ENCODE measurements at places on chromosomes 4 and X. TPM values are rescaled to one million over a fixed set of nuclear protein-coding genes. Genes with fewer than 3 reads are reported as not detected.

DNA sequence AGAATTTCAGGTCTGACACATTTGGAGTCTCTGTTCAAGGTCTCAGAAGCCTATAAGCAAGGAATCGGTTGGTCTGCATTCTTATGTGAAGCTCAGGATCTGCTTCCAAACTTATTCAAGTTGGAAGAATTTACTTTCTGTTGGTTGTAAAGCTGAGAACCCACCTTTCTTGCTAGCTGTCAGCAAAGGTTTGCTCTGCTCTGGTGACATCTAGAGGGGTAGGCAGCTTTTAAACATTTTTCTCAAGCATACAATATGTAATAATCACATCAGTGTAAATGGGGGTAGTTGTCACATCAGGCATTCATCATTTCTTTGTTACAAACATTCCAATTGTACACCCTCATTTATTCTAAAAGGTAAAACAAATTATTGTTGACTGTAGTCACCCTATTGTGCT is 935.2 kb downstream of the TRAM1L1 start:
- no peak for DNase-seq

DNA sequence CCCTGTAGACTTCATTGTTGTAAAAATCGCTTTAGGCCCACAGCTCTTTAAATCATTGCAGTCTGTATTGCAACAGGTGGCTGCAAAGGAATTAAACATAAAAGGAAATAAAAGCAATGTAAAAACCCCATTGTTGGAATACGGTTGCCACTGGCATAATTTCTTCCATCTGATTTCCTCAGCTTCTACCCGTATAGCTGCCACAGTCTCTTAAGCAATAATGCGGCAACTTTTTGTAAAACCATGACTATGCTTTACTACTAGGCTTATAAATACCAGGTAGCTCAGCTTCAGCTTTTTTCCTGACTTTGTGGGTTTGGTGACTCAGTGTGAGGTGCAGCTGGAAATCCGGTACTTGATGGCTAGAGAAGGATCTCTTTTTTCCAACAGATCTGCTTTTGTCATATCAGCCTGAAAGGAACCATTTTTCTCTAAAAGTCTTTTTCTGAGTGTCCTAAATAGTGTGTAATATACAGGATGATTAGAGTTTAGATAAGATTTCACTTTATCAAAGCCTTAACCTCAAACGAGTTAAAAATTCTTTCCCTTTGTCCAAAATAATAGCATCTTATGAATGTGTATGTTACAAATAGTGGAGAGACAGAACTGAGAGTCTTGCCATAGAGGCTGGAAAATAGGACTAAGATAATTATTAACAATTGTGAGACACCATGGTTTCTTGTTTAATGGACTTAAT is 268.0 kb downstream of the ADGRL3 start:
- DNase-seq = no peak

SSX2B gene
- not detected for total RNA-seq

HSFX2 gene
- 0.64 TPM for total RNA-seq

FOXR2 gene
- total RNA-seq = not detected

KLHL34 gene
- total RNA-seq = not detected

GRCh38 chrX:25295466-25295865 is 279.7 kb upstream of the ARX start:
- DNase-seq = no peak

- DNase-seq = peak; percentile 94
Observed at GRCh38 chr4:186726426-186727168, 2.9 kb upstream of the FAT1 start.

- DNase-seq = no peak
Observed at GRCh38 chr4:4852591-4853362, 6.7 kb upstream of the MSX1 start.

SSX2 gene
- total RNA-seq = not detected

SUPT20HL1 gene
- not detected for total RNA-seq

DNA sequence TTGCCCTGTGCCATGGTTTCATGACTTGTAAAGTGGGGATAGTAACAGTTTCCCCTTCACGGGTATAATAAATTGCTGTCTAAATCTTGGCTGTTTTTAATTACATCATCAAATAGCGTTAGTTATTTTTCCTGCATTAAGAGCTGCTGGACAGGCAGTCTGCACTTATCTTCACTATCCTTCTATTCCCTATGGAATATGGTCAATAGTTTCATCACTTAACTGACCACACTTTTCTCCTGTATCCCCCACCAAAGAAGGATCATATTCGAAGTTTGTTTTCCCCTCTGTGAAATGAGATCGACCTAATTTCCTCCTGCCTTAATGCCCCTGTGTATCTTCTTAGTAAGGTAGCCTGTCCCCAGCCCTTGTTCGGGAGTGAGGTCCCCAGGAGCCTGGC is 133.2 kb downstream of the SHROOM3 start:
- DNase-seq = no peak

GRCh38 chr4:102815981-102816380 is 11.4 kb downstream of the UBE2D3 start:
- no peak for DNase-seq

DNA sequence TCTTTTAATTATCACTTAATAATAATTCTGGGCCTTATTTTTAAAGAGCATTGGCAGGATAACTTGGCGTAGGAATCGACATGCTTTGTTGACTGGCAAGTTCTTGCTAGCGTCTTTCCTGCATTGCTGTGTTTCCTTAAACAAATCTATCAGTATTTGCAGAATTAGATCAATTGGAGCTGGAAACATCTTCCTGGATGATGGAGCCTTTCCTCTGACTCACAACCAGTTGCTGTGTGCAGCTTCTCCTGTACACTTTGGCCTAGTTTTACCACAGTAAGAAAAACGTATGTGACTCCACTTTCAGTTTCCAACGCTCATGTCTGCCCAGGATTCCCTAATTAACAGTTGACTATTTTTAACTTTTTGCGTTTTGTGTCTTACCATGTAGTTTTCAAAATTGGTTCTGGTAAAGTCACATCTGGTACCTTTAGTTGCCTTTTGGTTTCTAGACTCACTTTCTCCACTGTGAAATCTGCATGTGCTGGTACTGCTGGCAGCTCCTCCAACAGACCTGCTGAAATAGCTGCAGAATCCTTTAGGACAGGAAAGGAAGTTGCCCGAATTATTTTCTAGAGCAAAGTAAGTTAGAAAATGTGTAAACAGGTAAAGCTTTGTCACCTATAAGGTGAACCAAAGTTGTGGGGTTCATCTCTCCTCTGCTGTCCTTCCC is 553.2 kb upstream of the FAT1 start:
- DNase-seq = no peak

MAGEA2 gene
- not detected for total RNA-seq

DNA sequence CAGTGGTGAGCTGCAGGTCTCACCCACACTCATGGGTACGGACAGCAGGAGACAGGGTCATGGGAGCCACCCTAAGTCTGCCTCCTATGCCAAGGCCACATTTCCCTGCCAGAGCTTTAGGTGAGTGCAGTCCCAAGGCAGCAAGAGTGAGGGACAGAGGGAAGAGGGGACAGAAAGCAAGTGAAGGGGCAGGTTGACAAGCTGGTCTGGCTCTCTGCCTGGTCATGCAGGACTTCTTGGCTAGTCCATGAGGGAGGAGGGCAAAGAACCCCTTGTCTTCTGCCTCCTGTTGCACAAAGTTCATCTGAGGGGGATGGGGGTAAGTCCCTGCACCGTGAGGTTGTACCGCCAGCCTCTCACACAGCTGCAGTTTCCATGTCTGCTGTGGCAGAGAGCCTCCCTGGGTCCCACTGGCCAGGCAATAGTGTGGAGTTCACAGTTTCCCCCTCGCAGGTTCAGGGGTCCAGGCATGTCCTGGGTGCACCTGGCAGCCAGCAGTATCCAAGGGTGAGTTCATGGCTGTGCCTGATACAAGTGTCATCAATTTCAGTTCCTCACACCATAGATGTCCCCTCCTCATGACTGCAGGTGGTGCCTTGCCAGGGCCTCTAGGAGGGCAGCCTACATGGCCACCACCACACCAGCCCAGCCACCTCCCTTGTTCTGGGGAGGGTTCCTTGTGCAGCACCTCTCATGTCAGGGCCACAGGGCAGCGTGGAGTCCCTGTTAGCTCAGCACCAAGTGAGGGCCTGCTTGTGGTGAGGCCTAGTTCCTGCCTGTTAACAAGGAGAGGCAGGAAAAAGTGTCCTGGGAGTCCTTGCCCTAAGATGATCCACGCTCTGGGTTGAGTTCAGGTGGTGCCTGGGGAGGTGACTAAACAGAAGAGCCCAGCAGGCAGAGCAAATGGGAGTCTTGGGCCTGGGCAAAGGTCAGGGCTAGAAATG is 72.5 kb downstream of the ADRA2C start:
- no peak for DNase-seq

DNA sequence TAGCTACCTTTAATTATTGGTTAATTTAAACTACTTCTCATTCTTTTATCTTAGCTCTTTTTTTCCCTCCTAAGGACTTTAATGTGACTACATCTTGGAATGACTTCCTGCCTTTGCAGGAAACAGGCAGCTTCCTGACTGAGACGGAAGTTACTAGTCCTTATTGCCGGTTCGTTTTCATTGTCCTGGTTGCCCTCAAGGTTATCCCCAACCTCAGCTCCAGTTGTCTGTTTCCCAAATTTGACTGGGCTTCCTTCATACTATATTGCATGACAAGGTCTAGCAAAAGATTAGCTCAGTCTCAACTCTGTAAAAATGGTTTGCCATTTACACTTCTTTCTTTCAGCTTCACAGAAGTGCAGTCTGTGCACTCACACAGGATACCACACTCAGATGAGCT is 109.9 kb upstream of the DDX53 start:
- DNase-seq = no peak

Data from osteocyte (in vitro differentiated cells).